ENCODE measurements at places on chromosomes 2 and 18.

- no peak for DNase-seq
Observed at GRCh38 chr2:182920631-182921056, 54.2 kb upstream of the FRZB start.

GRCh38 chr2:111632661-111633060, 251.3 kb downstream of the ANAPC1 start:
- DNase-seq, result no peak

GRCh38 chr2:29582062-29582461, 339.3 kb downstream of the ALK start:
- no peak for DNase-seq

DNA sequence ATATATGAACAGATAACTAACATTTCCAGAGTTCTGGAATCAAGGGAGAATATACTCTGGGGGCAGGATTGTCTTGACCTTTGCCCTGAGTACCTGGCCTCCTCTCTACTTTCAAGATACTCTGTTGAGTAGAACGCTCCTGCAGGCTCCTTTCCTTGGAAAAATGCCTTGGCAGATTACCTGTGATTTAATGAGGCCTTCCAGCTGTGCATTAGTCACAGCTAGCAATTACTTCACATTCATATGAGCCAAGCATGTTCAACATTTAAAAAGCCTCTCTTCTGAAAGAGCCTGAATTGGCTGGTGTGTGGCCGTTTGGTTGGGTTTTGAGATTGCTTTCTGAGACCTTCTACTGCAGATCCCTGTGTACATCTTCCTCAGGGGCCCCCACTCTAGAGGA, 142.2 kb downstream of the PLCL1 start:
- DNase-seq, result peak; percentile 45

GRCh38 chr18:73199151-73199550, 331.4 kb upstream of the NETO1 start:
- DNase-seq, result peak; percentile 3

DNA sequence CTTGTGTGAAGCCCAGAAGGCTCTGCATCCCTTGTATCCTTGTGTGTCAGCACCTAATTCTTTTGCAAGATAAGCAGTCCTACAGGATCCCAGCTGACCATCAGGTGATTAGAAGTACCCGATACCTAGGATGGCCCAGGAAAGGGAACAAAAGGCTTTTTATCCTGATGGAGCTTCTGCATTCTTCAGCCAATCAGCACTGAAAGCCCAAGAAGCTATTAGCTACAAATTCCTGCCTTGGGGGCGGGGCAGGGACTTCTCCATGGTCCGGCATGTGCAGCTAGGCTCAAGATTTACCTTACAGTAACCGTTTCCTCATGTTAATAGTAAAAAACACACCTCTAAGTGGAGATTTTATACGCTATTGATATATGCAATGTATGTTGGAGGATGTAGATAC, 264.6 kb upstream of the THUMPD2 start:
- no peak for DNase-seq

DNA sequence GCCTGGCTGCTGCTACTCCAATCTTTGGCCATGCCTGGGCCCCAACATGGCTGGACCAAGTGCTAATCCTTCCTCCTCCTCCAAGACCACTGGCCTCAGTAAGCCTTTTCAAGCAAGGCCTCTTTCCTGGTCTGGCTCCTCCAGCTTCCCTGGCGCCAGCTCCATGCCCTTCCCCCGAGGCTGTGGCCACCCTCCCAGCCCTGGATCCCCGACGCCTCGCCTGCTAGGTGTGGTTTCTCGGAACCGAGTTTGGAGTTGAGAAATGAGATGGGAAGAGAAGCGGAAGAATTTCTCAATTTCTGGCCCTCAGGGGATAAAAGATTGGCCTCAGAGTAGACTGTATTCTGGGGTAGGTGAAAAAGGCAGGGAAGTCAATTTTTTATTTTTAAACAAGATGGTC, 46.4 kb downstream of the ADCY3 start:
- no peak for DNase-seq

GRCh38 chr18:8721716-8722115, 16.4 kb downstream of the MTCL1 start:
- peak; percentile 65 for DNase-seq

GRCh38 chr2:134900151-134900550, 18.5 kb upstream of the CCNT2 start:
- peak; percentile 74 for DNase-seq

DNA sequence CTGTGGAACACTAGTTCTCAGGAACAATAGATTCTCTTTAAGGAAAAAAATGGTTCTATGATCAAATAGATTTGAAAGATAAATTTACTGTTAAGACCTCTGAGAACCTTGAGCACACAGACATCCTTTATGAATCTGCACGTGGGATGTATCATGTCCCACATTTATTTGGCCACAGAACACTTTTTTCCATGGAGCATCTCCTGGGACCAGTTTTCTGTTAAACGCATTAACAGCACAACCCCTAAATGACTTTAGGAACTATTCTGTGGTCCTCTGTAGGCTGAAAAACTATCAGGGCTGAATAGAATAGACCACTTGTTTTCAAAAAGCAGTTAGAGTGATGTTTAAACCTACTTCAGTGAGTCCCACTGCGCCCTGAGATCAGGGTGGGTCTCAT, 132.2 kb upstream of the PID1 start:
- no peak for DNase-seq

DNA sequence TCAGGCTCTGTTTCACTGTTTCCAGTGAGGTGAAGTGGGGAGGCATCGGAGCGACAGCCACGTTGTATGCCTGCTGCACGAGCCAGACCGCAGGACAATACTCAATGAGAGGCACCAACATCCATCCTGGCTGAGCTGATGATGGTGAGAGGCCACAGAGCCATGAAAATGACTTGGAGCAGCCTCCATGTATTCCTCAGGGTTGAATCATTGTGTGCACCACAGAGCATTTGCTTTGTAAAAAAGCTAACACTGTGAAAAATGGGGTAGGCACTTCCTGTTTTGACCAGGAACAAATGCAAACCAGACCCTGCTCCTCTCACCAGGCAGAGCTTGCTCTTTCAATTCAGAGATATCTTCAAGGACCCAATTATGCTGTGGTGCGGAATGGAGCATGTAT, 87.2 kb downstream of the LPIN1 start:
- peak; percentile 98 for DNase-seq

DNA sequence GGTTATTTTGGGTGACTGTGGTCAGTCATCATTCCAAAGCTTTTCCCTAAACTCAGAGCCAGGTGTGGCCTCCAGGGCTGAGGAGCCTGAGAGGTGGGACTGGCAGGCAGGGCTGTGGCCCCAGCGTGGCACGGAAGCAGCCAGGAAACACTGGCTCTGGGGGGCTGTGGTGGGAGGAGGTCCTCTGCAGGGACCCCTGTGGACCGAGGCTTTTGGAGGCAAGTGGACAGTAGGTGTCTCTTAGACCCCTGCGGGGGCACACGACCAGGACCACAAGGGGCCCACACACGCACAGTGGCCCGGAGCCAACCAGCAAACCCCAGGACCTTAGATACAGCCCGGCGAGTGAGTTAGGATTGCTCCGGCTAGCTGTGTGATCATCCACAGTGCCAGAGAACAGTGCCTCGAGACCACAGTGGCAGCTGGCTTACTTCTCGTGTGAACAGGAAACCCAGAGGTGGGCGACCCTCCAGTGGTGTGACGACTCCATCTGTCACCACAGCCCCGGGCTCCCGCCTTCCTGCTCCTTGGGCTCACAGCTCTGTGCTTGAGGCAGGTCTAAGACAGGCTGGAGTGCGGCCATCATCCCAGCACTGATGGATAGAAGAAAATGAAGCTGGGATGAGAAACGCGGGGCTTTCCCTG, 1.6 kb upstream of the RTP5 start:
- DNase-seq, result no peak

DNA sequence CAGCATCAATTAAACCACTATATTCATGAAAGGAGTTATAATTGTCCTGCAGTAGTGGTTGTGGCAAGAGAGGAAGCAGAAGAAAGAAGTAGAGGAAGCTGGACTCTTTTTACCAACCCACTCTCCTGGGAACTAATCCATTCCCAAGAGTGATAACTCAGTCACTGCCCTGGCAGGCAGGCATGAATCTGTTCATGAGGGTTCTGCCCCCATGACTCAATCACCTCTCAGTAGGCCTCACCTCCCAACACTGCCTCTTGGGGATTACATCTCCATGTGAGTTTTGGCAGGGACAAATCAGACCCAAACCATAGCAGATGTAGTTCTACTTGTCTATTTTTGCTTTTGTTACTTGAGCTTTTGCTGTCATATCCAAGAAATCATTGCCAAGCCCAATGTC, 232.7 kb upstream of the MAP2 start:
- DNase-seq, result no peak

- DNase-seq, result no peak
Observed at GRCh38 chr18:59273759-59274532, 692 bp upstream of the RAX start.

GRCh38 chr2:121071034-121071504, 213.9 kb downstream of the TFCP2L1 start:
- peak; percentile 51 for DNase-seq

DNA sequence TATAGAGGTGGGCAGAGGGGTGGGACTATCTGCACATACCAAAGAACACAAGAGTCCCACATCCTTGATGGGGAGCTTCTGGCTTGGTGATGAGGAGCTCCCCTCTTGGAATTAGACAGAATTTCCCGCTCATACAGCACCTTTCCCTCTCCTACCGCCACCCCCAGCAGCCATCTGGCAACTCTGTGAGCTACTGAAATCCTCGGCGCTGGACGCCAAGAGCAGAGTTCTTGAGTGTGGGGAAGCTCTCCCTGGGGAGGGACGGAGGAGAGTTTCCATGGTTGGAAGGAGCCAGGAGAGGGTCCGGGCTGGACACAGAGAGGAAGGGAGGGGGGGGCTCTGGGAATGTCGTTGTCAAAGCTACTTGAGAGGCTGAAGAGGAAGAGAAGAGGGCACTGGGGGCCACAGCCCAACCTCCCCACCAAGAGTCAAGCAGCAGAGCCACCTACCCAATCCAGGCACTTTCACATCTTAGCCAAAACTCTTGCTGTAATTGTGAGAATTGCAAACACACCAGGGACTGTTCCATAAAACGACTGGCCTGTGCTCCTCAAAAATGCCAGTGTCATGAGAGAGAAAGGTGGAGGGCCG, 89.4 kb upstream of the MCFD2 start:
- DNase-seq, result no peak

GRCh38 chr18:3773303-3773702, 323.3 kb downstream of the TGIF1 start:
- no peak for DNase-seq

DNA sequence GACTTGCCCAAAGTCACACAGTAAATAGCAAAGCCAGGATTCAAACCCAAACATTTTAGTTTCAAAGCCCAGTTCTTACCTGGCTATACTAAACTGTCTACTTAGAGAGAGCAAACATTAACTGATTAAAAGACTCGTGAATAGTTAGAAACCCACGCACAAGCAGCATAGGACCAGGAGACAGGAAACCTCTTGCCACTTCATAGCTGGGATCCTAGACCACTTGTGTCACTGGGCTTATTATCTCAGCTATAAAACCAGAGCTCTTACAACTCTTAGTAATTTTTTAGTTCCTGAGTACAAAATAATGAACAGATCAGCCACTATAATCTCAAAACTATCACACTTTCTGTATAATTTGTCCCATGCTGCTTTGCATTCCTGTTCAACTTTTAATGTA, 2.4 kb upstream of the AAK1 start:
- DNase-seq, result no peak

GRCh38 chr2:223648755-223649154, 46.6 kb upstream of the SCG2 start:
- DNase-seq, result no peak

DNA sequence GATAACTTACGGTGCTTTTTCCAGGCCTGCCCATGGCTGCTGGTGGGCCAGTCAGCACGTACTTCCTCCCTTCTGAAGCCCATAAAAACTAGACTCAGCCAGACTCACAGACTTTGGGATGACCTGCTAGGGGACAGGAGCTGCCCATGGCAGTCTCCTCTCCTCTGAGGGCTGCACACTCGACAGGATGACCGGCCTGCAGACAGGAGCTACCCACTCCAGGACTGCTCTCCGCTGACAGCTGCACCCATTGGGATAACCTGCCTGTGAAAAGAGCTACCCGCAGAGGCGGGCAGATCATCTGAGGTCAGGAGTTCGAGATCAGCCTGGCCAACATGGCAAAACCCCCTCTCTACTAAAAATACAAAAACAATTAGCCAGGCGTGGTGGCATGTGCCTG, 75.4 kb downstream of the EPB41L3 start:
- no peak for DNase-seq

- DNase-seq, result no peak
Observed at GRCh38 chr2:171584001-171584400, 61.7 kb downstream of the CYBRD1 start.

GRCh38 chr2:239259603-239260298, 141.1 kb downstream of the HDAC4 start:
- DNase-seq, result peak; percentile 30

DNA sequence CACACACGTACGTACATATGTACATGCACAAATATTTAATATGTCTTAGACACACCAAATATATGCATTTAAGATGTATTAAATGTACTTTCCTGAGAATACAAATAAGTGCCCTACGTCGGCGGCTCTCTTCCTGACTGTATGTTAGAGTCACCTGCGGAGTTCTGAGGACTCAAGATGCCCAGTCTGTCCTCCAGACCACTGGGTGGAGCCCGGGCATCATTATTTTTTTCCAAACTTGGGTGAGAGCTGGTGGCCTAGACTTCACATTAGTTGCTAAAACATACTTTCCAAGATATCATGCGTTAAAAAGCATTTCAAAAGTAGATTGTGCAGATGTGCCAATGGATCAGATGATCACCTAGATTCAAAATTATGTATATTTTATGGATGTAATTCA, 2.9 kb downstream of the IL18R1 start:
- DNase-seq, result no peak

DNA sequence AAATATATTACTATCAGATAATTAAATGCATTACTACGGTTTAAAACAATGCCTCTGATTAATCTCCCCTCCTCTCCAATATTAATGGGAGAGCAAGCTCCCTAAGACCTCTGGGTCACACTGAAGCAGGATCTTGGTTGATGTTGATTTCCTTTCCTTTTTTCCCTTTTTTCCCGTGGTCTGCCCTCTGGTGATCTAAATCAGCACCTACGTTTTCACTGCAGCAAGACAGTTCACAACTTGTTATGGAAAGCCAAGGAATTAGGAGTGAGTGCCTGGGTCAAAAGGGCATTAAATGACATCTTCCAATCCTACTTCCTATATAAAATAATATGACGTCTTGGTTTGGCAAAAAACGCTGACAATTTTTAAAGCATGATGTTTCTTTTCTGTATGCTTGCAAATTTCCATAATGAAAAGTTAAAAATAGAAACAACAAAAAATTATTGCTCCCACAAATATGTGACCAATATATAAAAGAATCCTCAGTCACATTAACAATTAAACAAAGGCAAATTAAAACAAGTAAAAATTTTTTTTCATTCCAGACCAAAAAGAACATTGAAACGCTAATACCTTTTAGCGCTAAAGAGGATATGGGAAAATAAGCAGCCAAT, 7.9 kb upstream of the CFAP36 start:
- DNase-seq, result peak; percentile 47

GRCh38 chr2:100142393-100142792, at the start of gene AFF3:
Gene AFF3 (minus strand): TSS chr2:100142590. CDS start chr2:100104454, 38,136 bp downstream.
- no peak for DNase-seq

GRCh38 chr2:108428286-108429009, 20.6 kb upstream of the GCC2 start:
- peak; percentile 16 for DNase-seq

- DNase-seq, result no peak
Observed at GRCh38 chr18:57705832-57706595, 84.4 kb upstream of the NARS1 start.

- no peak for DNase-seq
Observed at GRCh38 chr2:239775623-239776435, 249.3 kb downstream of the NDUFA10 start.

Data from fibroblast of upper back skin (primary cell).